ENCODE measurements at places on chromosomes 13 and 19. TPM values are rescaled to one million over a fixed set of nuclear protein-coding genes. Genes with fewer than 3 reads are reported as not detected.

The PRX gene
- total RNA-seq, result 4.9 TPM

- H3K4me3 ChIP-seq, result no peak overlapping the region
- no peaks in the 10 kb centered on the region for H3K4me1 ChIP-seq
- no peak for DNase-seq
- no peaks in the 10 kb centered on the region for H3K27me3 ChIP-seq
- H3K27ac ChIP-seq, result no peak overlapping the region
These were observed 30.4 kb upstream of the TIMM44 start for GRCh38 chr19:7973883-7974282.

GRCh38 chr19:47682939-47683338 is 30.3 kb upstream of the EHD2 start:
- no peak overlapping the region for H3K4me3 ChIP-seq
- peaks cover 8% of the 10 kb centered on the region for H3K36me3 ChIP-seq
- H3K27me3 ChIP-seq, result no peaks in the 10 kb centered on the region
- no peak for DNase-seq
- H3K27ac ChIP-seq, result no peak overlapping the region

- DNase-seq, result no peak
- H3K27ac ChIP-seq, result peak overlapping the region; percentile 77
- no peak overlapping the region for H3K4me3 ChIP-seq
- H3K4me1 ChIP-seq, result peaks cover 26% of the 10 kb centered on the region
- H3K27me3 ChIP-seq, result no peaks in the 10 kb centered on the region
These were observed 200.5 kb downstream of the ABCC4 start for GRCh38 chr13:95100525-95101433.

The LSM7 gene
- 73.9 TPM for total RNA-seq

The GPR12 gene
- not detected for total RNA-seq

The LPAR6 gene
- 3.9 TPM for total RNA-seq

- no peak overlapping the region for H3K27ac ChIP-seq
- no peak for DNase-seq
- H3K27me3 ChIP-seq, result no peaks in the 10 kb centered on the region
- H3K4me3 ChIP-seq, result no peak overlapping the region
- no peaks in the 10 kb centered on the region for H3K36me3 ChIP-seq
These were observed 678.5 kb upstream of the PCDH20 start for GRCh38 chr13:62093984-62094780.

GRCh38 chr19:13840305-13841085 is 36.4 kb upstream of the NANOS3 start:
- H3K36me3 ChIP-seq, result peaks cover 27% of the 10 kb centered on the region
- DNase-seq, result peak; percentile 95
- H3K27ac ChIP-seq, result peak overlapping the region; percentile 98
- H3K27me3 ChIP-seq, result no peaks in the 10 kb centered on the region

DNA sequence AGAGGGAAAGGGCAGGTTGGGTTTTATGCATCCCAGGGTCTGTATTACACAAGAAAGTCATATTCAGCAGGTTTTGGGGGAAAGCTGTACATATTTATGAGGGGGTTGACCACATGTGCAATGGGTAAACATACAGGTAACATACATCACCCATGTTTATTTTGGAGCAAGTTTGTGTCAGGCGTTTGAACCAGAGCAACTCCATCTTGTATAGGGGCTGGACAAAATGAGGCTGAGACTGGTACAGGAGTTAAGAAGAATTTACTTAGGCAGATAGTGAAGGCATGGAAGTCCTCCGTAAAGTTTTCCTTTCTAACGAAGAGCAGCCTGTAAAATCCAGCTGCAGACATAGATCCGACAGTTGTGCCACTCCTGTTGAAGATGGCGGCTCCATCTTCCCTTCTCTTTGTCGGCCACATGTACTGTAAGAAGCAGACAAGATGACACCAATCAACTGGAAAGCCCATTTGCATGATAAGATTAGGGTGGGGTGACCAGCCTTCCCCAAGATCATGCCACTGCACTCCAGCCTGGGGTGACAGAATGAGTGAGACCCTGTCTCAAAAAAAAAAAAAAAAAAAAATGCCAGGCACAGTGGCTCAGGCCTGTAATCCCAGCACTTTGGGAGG is 4.7 kb upstream of the NUDT19 start:
- no peaks in the 10 kb centered on the region for H3K27me3 ChIP-seq
- H3K27ac ChIP-seq, result no peak overlapping the region
- peaks cover 9% of the 10 kb centered on the region for H3K4me1 ChIP-seq
- H3K36me3 ChIP-seq, result no peaks in the 10 kb centered on the region
- no peak overlapping the region for H3K4me3 ChIP-seq

The GPR180 gene
- total RNA-seq, result 11.7 TPM

GRCh38 chr13:25157681-25158080 is 14.4 kb downstream of the AMER2 start:
- H3K36me3 ChIP-seq, result no peaks in the 10 kb centered on the region
- H3K27me3 ChIP-seq, result peaks cover 42% of the 10 kb centered on the region
- no peaks in the 10 kb centered on the region for H3K4me1 ChIP-seq
- H3K27ac ChIP-seq, result no peak overlapping the region
- no peak for DNase-seq

DNA sequence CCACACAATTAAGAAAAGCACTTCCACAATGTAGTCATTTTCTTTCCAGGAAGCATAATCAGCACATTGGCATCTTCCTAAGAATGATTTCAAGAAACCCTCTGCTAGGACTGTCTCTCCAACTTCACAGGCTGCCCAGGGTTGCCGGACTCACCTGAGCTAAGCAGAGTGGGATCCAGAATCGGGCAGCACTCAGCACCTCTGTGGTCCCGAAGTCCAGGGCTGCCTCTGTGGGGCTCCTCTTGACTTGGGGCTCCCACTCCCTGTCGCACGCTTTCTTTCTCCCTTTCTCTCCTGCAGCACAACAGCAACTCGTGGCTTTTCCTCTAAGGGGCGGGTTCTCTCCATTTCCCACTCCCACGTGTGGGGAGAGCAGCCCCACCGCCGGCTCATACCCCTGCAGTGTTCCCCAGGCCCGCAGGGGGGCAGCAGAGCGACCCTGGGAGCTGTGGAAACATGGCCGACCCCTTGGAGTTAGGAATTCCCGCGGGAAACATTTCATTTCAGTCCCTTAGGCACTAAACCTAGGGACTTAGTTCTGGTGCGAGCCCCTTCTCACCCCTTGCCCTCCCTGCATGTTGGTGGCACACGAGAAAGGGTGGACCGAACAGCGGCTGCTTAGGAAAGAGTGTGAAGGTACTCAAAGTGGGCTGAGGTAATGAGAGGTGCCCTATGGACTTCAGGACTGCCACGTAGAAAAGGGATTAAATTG is at the start of gene TMEM272:
TSS of gene TMEM272 (minus strand) at position 316 of the 712 bp plus-strand sequence. CDS start 6,647 bp downstream, outside the sequence.
- peaks cover 23% of the 10 kb centered on the region for H3K4me1 ChIP-seq
- H3K27ac ChIP-seq, result no peak within 1 kb of the TSS
- H3K4me3 ChIP-seq, result peak within 1 kb of the TSS; percentile 43

- no peaks in the 10 kb centered on the region for H3K27me3 ChIP-seq
- H3K36me3 ChIP-seq, result no peaks in the 10 kb centered on the region
These were observed 419.8 kb downstream of the SLITRK6 start for GRCh38 chr13:85379433-85379832.

- no peaks in the 10 kb centered on the region for H3K4me1 ChIP-seq
- no peaks in the 10 kb centered on the region for H3K36me3 ChIP-seq
- no peak for DNase-seq
- no peak overlapping the region for H3K4me3 ChIP-seq
These were observed 16.1 kb upstream of the SIGLEC6 start for GRCh38 chr19:51547397-51548212.

- H3K4me1 ChIP-seq, result no peaks in the 10 kb centered on the region
- H3K27ac ChIP-seq, result no peak overlapping the region
- H3K27me3 ChIP-seq, result peaks cover 22% of the 10 kb centered on the region
- no peaks in the 10 kb centered on the region for H3K36me3 ChIP-seq
- no peak for DNase-seq
- no peak overlapping the region for H3K4me3 ChIP-seq
These were observed 41.4 kb upstream of the IGSF23 start for GRCh38 chr19:44571830-44572580.

The RNU6-9 gene
- not detected for total RNA-seq

DNA sequence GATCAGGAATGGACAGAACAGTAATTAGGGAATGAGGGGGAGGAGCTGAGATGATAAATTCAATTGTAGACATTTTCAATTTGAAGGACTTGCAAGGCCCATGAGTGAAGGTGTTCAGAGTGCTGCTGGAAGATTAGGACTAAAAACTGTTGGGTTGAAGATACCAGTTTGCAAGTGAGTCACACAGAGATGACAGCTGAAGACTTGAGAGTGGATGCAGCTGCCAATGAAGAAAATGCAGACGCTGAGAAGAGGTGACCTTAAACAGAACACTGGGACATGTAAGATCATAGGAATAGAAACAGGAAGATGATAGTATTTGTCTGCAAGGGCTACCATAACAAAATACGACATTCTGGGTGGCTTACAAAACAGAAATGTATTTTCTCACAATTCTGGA is 1716.5 kb upstream of the SLC10A2 start:
- no peak overlapping the region for H3K4me3 ChIP-seq
- peaks cover 21% of the 10 kb centered on the region for H3K4me1 ChIP-seq
- no peaks in the 10 kb centered on the region for H3K27me3 ChIP-seq
- no peak for DNase-seq
- no peaks in the 10 kb centered on the region for H3K36me3 ChIP-seq
- H3K27ac ChIP-seq, result no peak overlapping the region

DNA sequence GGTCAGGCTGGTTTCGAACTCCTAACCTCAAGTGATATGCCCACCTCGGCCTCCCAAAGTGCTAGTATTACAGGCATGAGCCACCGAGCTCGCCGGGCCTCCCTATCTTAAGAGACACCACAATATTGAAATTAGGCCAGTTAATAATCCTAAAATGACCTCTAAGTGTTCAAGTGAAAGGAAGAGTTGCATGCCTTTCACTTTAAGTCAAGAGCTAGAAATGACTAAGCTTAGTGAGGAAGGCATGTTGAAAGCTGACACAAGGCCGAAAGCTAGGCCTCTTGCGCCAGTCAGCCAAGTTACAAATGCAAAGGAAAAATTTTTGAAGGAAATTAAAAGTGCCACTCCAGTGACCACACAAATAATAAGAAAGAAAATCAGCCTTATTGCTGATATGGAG is 144.5 kb upstream of the FNDC3A start:
- peaks cover 2% of the 10 kb centered on the region for H3K4me1 ChIP-seq
- no peaks in the 10 kb centered on the region for H3K27me3 ChIP-seq
- H3K36me3 ChIP-seq, result peaks cover 11% of the 10 kb centered on the region
- no peak overlapping the region for H3K4me3 ChIP-seq
- DNase-seq, result no peak
- no peak overlapping the region for H3K27ac ChIP-seq

DNA sequence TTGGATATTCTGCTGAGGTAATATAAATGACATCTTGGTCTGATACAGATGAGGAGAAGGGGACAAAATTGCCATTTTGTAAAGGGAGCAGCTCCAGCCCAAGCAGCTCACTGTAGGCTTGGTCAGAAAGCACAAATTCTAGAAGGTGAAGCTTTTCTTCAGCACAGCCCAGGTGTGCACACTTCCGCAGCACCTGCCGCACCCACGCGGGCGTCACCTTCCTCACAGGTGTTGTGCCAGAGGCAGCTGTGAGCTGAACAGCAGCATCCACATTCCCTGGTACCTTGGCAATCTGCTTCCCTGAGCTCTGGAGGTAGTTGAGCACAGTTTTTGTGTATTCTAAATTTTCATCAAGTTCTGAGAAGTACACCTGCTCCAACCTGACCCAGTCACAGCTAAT is 79.0 kb downstream of the SACS start:
- H3K4me3 ChIP-seq, result no peak overlapping the region
- peaks cover 34% of the 10 kb centered on the region for H3K4me1 ChIP-seq
- DNase-seq, result no peak
- no peaks in the 10 kb centered on the region for H3K27me3 ChIP-seq

The NKPD1 gene
- 0.13 TPM for total RNA-seq

GRCh38 chr13:27007166-27007565 is 164.4 kb downstream of the USP12 start:
- no peaks in the 10 kb centered on the region for H3K36me3 ChIP-seq
- no peak for DNase-seq
- H3K4me3 ChIP-seq, result peak overlapping the region; percentile 68
- H3K27ac ChIP-seq, result no peak overlapping the region
- H3K4me1 ChIP-seq, result peaks cover 25% of the 10 kb centered on the region
- peaks cover 10% of the 10 kb centered on the region for H3K27me3 ChIP-seq

The CYP2A7 gene
- not detected for total RNA-seq

Data from chondrocyte (in vitro differentiated cells).